CD4-positive, alpha-beta T cell treated with Interferon alpha-2 for 1 hour (primary cell): ENCODE measurements at places on chromosomes 2 and 18.

DNA sequence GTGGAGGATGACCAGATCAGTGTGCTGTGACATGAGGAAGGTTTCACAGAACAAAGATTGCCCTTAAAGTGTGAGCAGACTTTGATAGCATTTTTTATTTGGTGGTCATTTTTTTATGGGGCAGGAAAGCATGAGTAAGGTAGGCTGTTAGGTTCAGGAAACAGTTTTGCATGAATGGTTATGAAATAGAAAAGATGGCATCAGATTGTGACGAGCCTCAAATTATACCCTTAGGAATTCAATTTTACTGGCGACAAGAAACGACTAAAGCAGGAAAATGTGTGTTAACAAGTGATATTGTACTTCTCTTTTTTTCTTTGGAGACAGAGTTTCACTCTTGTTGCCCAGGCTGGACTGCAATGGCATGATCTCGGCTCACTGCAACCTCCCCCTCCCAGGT lies 44.7 kb downstream of the PIK3C3 start:
- no peak for DNase-seq

DNA sequence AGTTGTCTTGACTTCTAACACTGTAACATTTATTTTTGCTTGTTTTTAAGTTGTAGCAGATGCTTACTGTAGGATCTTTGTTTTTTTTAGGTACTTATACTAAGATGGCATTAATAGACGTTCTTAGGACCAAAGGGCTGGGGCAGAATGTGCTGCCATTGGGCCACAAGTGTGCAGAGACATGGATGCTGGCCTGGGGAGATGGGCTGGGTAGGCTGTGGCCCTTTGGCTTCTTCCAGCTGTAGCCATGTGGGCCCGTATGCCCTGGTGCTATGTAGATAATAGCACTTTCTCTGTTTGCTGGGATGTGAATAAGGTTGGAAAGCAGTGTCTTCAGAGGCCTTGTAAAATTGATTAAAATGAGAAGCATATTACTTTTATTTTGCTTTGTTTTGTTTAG lies 18.8 kb downstream of the RAB31 start:
- DNase-seq = no peak

DNA sequence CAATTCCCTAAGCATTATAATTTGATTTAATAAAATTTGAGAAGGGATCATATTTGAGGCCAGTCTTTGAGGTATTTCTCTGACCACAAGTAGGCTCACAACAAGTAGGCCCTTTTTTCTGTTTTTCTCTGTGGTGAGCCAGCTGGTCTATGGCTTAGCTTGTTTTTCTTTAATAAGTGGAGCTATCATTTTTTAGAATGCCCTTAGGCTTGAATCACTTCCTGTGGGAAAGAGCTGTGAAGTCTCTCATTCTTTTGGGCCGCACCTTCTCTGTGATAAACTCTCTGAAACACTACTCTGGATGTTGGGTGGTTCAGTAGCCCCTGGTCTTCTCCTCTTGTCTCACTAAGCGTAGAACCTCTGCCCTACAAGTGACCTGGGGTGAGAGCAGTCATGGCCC lies 235.9 kb downstream of the SUCLG1 start:
- DNase-seq = no peak

GRCh38 chr2:24971286-24971535 lies 544 bp downstream of the DNAJC27 start:
- no peak for DNase-seq

GRCh38 chr18:10330428-10330827 lies 124.0 kb upstream of the APCDD1 start:
- no peak for DNase-seq

DNA sequence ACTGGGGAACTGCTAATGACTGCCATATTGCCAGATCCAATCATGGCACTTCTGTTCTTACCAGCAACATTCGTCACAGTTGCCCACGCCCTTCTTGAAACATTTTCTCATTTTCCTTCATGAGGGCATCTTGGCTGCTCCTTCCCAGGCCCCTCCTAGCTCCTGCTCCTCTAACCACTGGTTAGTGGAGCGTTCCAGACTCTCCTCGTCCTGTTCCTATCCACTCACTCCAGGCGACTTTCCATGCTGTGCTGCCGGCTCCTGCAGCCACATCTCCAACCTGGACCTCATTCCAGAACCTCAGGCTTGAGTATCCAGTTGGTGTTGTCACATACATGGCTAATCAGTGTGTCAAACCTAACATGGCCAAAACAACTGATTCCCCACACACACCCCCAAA lies 1.3 kb upstream of the ADI1 start:
- DNase-seq = no peak

DNA sequence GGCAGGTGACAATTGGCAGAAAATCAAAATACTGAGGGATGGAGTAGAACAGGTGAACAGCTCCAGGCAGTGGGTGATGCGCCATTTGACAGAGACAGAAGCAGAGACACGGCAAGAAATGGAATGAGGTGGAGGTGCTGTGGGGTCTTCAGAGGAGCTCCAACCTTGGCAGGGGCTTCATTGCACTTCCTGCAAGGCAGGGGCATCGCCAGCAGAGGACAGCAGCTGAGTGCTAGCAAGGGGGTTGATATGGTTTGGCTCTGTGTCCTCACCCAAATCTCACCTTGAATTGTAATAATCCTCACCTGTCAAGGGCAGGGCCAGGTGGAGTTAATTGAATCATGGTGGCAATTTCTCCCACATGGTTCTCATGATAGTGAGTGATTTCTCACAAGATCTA lies 42.8 kb downstream of the CCDC68 start:
- no peak for DNase-seq

GRCh38 chr2:217183471-217183870 lies 323.6 kb upstream of the TNP1 start:
- no peak for DNase-seq

- DNase-seq = no peak
Measured at GRCh38 chr2:12577091-12577490, 139.6 kb upstream of the TRIB2 start.

- DNase-seq = no peak
Measured at GRCh38 chr2:6498841-6499240, 366.9 kb downstream of the CMPK2 start.

GRCh38 chr2:120683081-120683480 lies 52.6 kb upstream of the GLI2 start:
- DNase-seq = no peak

- DNase-seq = no peak
Measured at GRCh38 chr2:189933041-189933440, 129.5 kb downstream of the MSTN start.

DNA sequence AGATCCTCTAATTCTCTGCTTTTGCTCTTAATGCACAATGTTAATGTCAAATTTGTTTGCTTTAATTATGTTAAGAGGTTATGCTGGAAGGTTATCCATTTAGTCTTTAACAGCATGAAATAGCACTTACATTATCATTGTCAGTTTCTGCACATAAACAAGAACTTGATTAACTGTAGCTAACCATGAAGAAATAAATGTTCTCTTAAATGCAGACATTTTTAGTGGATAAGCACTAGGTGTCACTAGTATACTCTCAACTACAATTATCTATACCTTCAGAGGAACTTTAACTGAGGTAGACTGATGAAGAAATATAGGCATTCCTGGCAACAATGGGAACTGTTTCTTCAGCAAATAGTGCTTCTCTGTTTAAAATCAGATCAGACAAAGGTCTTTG lies 178.8 kb upstream of the CHST9 start:
- DNase-seq = no peak

- no peak for DNase-seq
Measured at GRCh38 chr2:231111987-231112386, 12.9 kb downstream of the HTR2B start.

DNA sequence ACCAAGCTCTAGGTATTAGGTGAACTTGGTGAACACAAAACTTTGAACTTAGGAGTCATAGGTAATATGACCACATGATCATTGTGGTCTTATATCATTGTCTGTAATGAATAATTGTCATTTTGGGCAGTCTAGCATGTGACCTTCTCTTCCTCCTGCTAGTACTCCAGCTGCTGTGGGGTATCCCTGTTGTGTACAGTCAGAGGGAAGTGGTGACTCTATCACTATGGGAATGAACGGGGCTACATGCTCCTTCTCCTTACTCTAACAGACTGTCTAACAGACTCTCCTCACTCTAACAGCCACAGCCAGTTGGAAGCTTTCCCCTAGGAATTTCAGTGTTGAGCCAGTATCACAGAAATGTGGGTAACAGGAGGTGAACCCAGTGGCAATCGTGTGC lies 68.2 kb upstream of the NEDD4L start:
- DNase-seq = no peak

- no peak for DNase-seq
Measured at GRCh38 chr18:75201282-75202270, 7.4 kb downstream of the PTGR3 start.

- DNase-seq = no peak
Measured at GRCh38 chr2:66324909-66325528, 109.9 kb upstream of the MEIS1 start.

GRCh38 chr2:171807831-171808393 lies 86.1 kb downstream of the SLC25A12 start:
- DNase-seq = no peak

DNA sequence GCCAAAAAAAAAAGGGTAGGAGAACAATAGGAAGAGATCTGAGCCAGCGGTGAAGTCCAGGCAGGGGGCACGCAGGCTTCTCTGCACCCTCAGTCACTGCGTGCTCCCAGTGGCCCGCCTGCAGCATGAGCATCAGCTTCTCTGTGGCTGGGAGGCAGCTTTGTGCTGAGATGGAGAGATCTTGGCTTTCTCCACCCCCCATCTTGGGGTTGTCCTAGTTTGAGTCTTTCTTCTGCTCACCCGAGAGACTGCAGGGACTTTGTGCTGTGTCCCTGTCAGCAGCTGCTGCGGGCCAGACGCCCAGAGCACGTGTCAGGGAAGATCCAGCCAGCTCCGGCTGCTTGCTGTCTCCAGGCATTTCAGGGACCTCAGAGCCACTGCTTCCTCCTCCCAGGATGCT lies 20.3 kb downstream of the TRAPPC12 start:
- DNase-seq = no peak

GRCh38 chr18:53004798-53005197 lies 664.8 kb downstream of the DCC start:
- no peak for DNase-seq

DNA sequence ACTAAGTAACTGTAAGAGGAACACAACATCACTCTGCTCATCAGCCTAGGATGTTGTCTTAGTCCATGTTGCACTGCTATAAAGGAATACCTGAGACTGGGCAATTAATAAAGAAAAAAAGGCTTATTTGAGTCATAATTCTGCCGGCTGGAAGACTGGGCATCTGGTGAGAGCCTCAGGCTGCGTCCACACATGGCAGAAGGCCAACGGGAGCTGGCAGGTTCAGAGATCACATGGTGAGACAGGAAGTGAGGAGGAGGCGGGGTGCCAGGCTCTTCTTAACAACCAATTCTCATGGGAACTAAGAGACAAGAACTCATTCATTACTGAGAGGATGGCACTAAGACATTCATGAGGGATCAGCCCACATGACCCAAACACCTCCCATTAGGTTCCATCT lies 46.8 kb downstream of the EPG5 start:
- no peak for DNase-seq
